ENCODE measurements at places on chromosomes 12 and 14. TPM values are rescaled to one million over a fixed set of nuclear protein-coding genes. Genes with fewer than 3 reads are reported as not detected.

The A2ML1 gene
- 1.1 TPM for total RNA-seq

The ATXN7L3B gene
- total RNA-seq: 47.0 TPM

- DNase-seq: peak; percentile 63
These were observed 129.1 kb upstream of the TBX3 start for GRCh38 chr12:114812858-114813761.

- peak; percentile 10 for DNase-seq
These were observed 70.4 kb downstream of the TMEM116 start for GRCh38 chr12:111942557-111942956.

DNA sequence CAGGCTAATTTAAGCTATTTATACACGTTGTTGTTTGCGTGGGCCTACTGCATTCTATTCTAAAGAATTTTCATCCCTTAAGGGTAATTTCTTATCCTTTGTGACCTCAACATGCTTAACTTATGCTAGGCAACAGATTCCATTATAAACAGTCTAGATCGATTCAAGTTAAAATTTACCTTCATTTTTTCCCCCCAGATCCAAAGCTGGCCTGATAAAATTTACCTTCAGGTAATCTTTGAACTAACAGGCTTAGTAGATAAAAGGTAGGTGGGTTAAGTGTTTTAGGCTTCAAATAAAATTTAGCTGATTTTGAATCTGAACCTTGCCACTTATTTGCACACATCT, 389 bp upstream of the CCNB1IP1 start:
- DNase-seq: no peak
